Brain microvascular endothelial cell (primary cell): ENCODE measurements at places on chromosomes 5 and 9.

DNA sequence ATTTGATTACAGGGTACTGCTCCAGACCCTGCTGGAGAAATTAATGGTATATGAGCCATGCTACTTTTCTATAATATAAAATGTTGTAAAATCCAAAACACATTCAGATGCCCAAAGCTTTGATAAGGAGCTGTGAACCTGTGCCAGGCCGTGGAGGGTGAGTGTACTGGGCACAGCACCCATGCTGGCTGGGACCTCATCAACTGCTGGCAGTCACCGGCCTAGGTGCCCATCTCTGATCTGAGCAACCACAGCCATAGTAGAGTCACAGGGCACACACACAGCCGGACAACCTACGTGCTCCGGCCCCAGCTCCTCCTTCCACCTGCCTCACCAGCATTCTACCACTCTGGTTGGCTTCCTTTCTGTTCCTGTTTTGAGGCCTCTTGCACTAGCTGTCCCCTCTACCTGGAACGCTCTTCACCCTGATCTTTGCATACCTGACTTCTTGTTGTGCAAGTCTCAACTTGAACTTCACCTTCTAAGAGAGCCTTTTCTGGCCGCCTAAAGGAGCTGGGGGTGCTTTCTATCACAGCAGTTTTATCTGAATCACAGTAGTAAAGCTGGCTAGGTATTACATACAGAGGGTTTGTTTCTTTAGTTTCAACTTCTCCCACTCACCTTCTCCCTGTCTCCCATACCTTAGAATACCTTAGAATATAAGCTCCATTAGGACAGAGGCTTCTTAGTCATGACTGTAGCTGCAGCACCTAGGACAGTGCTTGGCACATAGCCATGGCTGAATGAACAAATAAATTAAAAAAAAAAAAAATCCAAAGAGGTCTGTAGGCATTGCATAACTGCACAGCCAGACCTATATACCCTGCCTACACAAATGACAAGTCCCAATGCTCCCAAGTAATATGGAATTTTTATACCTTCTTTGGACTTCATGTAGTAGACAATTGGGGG, 51.7 kb downstream of the MED27 start:
- no peak for DNase-seq

- no peak for DNase-seq
Measured at GRCh38 chr5:14415024-14415697, 166.4 kb upstream of the OTULINL start.

DNA sequence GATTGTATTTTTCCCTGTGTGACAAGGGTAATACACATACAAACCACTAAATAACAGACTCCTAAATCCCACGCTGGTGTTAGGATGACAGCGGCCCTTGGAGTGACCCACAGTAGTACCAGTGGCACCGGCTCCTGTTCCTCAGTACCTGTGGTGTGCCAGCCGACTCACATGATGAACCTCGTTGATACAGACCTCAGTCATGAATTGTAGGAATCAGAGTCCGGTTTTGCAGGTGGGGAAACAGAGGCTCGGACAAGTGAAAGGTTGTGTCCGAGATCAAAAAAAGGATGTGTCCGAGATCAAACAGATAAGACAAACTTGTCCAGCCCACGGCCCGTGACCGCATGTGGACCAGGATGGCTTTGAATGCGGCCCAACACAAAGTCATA, 78.0 kb downstream of the AMBP start:
- DNase-seq: no peak

- DNase-seq: no peak
Measured at GRCh38 chr5:107566986-107567385, 103.8 kb downstream of the EFNA5 start.

DNA sequence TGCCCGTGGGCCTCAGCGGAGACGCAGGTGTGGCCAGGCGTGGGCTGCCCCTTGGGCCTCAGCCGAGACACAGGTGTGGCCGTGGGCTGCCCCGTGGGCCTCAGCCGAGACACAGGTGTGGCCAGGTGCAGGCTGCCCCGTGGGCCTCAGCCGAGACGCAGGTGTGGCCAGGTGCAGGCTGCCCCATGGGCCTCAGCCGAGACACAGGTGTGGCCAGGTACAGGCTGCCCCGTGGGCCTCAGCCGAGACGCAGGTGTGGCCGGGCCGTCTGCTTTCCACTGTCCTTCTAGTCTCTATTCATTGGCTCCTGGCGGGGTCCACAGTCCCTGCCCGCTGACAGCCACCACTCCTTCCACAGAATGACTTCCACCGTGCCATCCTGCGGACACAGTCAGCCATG, 56.1 kb downstream of the KCNT1 start:
- no peak for DNase-seq

DNA sequence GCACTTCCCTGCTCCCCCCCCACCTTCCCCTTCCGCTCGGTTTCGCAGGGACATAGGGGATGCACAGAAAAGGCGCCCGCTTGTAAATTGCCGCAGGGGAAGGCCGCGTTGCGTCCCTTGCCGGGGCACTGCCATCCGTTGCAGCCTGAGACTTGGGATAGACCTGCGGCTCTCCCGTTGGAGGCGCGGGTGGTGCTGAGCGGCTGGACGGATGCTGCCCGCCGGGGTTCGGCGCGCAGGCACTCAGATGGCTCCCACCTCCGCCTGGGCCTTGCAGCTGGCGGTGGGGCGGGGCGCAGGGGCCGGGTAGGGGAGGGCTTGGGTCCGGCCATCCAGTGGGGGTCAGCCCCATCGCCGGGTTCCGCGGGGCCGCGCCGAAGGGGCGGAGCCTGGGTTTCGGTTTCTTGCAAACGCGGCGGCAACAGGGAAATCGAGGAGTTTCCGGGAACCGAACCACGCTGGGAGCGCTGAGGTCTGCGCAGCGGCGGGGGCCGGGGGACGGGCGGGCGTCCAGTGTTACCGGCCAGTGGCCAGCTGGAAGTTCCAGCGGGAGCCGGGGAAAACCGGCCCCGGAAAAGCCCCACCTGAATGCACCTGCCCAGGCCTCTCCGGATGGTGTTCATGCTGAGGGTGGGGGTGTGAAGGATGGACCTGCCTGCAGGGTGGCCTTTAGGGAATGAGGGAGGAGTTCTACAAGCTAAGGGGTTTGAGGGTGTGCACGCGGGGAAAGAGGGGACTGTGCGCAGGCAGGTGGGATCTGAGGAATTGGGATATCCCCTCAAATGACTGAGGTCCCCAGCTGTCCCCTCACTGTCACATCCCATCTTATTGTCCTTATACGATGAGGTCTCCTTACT, 6.3 kb upstream of the IRF1 start:
- peak; percentile 78 for DNase-seq

DNA sequence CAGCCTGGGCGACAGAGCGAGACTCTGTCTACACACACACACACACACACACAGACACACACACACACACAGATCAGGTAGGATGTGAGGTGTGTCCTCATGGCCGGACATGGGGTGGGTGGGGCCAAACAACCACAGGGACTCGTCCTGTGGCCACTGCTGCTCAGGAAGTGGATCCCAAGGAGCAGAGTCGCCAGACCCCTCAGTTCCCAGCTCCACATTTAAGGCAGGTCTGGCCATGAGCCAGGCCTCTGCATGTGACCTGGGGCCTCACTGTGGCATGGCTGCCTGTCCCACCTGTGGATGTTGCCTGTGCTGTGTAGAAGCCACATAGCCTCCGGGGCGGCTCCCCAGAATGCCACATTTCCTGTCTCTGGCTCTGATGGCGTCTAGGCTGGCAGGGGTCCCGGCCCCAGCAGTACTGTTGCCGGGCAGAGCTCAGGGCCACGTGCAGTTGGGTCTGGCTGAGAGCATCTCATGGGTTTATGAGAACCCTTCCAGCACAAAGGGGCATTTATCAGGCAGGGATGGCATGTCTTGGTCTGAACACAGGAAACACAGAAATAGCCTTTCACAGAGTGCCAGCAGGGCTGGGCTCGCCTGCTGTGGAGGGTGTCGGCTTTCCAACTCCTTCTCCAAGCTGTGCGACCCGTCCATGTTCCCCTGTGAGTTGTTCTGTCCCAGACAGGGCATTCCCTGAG, 9.9 kb upstream of the NINJ1 start:
- DNase-seq: no peak

- DNase-seq: peak; percentile 40
Measured at GRCh38 chr5:111950660-111951059, 193.7 kb upstream of the NREP start.

GRCh38 chr5:93626801-93627200, 43.8 kb downstream of the NR2F1 start:
- no peak for DNase-seq

DNA sequence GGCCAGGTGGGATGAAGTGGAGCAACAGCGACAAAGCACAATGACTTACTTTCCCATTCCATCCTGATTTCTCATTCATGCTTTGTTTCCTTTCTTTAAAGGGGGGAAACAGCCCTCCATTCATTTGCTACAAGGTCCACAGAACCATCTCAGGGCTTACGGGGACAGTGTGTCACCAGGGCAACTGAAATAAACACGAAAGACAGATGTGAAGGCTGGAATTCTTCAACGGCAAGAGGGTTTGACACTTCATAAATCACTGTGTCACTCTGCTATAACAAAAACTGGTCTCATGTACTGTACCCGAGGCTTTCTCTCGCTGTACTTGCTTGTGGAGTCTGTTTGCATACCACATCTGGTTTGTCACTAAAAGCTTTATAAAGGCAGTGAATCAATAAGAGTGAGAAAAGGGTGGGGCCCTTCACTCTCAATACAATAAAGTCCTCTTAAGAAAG, 150.8 kb downstream of the EFNA5 start:
- DNase-seq: no peak

- peak; percentile 21 for DNase-seq
Measured at GRCh38 chr5:123538670-123539459, 26.9 kb downstream of the CSNK1G3 start.

DNA sequence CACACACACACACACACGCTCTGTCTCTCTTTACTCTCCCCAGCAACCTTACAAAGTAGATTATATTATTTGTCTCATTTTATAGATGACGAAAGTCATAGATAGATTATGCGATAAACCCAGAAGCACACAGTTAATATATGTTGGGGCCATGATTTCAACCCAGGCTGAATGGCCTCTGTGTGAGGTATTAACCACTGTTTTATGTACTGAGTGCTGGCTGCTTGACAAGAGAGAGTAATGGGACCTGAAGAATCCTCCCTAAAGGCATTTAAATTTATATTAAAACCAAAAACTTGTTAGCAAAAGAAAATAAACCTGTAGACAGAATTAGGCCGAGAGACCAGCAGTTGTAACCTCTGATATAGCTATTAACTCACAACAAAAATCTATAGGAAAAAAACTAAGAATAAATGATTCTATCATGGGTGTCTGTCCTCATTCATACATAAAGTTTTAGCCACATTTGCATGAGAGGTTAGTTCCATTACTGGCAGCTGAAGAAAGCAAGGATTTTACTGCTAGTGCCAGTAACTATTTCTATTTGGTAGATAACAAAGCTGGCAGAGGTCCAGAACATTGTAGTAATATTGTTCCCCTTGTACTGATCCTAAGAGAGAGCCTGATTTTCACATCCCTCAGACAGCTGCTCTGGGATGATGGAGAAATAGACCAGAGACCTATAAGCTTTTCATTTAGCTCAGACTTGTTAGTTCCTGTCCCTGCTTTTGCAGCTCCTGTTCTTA, 250.9 kb downstream of the ADGRV1 start:
- no peak for DNase-seq

GRCh38 chr5:2727550-2727949, 23.9 kb downstream of the IRX2 start:
- DNase-seq: no peak

DNA sequence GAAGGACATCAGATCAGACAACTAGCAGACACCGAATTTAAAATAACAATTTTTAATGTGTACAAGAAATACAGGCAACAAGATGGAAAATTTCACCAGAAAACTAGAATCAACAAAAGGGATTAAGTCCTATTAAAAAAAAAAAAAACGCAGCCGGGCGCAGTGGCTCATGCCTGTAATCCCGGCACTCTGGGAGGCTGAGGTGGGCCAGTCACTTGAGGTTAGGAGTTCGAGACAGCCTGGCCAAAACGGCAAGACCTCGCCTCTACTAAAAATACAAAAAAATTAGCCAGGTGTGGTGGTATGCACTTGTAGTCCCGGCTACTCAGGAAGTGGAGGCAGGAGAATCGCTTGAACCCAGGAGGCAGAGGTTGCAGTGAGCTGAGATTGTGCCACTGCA, 64.3 kb upstream of the UBAC1 start:
- no peak for DNase-seq

- DNase-seq: no peak
Measured at GRCh38 chr5:593511-593910, 18.6 kb upstream of the CEP72 start.

GRCh38 chr5:121366515-121366914, 485.2 kb upstream of the FTMT start:
- DNase-seq: no peak

DNA sequence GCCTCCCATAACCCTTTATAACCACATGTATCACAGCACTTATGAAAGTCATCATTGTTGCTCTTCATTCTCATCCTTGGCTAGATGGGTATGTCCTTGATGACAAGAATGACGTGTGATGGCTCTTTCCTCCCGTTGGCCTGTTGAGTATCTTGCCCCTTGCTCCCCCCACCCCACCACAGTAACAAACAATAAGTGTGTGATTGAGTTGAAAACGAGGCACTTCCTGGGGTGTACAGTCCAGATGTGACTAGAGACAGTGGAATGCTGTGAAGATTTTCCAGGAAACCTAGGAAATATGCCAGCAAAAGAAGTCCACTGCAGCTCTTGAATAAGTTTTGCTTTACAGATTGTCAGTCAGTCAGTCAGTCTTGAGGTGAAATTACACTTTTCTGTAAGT, 262.5 kb downstream of the ELAVL2 start:
- no peak for DNase-seq

GRCh38 chr9:119907056-119907455, 537.8 kb upstream of the BRINP1 start:
- DNase-seq: no peak

- DNase-seq: no peak
Measured at GRCh38 chr9:85508616-85509015, 233.1 kb downstream of the AGTPBP1 start.

- DNase-seq: peak; percentile 77
Measured at GRCh38 chr5:157366741-157367674, 93.0 kb upstream of the NIPAL4 start.

DNA sequence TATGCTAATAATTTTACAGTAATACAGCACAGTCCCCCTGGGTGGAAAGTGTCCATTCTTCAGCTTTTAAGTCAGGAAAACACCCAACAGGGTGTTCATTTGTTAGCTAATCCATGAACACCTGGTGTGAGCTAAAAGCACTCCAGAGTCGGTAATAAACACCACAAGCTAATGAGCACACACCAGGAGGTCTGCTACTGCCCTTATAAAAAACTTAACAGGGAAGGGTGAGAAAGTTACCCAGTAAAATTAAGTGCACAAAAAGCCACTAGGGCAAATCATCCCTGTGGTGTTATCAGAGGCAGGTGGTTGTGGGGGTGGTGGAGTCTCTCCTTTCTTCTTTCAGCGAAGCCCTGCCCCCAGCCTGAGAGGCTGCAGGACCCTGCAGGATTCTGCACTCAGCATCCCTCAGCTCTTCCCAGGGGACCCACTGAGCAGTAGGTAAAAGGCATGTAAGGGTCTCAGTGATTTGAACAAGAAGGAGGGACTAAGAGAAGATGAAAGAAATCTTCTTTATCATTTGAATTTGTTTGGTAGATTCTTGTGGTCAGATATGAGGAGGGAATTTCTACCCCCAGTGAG, 14.4 kb downstream of the GDNF start:
- no peak for DNase-seq
